Tibial artery (tissue), 4 donors: ENCODE measurements at places on chromosomes 4 and X.

DNA sequence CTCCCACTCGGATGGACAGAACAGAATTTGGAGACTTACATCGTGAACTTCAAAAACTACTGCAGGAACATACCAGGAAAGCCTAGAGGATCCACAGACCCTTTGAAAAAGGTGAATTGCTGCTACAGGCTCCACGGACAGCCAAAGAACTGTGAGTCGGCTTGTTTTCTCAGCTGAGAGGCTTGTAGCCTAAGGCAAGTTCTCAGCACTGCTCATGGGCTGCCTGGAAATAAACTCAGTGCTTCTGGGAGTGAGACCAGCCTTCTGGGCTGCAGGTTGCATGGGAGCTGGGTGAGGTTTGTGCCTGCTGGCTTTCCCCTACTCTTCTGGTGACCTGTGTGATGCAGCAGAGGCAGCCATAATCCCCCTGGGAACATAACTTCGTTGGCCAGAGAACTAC is 1397.6 kb downstream of the FAM133A start:
- DNase-seq = no peak

DNA sequence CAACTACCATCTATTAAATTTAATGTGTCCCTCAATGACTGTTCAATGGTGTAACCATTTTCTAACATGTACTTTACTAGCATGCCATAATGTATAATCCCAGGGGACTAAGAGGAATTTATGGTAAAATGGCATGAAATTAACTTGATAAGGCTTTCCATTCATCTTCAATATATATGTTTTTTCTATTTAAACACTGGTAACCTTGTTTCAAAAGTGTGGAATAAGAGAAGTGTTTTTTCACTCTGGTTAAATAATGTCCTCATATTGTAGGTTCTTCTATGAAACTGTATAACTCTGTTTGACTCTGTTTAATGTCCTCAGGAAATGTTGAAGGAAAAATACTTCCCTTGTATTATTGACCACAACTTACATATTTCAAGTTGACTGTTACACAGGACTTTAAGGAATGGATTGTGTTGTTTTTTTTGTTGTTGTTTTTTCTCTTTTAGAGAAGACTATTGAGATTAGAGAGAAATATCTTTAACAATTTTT is 113.8 kb upstream of the ARSJ start:
- no peak for DNase-seq

DNA sequence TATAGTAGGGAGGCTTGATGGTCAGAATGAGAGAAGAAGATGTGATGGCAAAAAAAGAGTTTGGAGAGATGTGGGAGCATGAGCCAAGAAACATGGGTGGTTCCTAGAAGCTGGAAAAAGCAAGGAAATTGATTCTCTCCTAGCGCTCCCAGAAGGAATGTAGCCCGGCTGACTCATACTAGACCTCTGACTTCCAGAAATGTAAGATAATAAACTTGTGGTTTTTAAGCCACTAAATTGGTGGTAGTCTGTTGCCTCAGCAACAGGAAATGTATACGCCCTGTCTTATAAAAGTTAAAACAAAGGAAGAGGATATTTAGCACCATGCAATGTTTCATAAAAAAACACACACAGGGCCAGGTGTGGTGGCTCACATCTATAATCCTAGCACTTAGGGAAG is 182.7 kb upstream of the PCDH7 start:
- DNase-seq = no peak

DNA sequence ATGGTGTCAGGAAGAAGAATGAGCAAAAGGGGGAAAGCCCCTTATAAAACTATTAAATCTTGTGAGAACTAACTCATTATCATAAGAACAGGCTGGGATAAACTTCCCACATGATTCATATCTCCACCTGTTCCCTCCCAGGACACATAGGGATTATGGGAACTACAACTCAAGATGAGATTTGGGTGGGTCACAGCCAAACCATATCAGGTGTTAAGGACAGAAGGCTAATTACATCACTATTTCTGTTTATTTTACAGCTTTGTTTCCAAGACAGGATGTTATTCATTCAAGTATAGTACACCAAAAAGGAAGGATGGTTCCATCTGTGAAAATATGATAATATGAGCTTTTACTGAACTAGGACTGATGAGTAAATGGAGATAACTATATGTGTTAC is 63.7 kb upstream of the ARSJ start:
- no peak for DNase-seq

DNA sequence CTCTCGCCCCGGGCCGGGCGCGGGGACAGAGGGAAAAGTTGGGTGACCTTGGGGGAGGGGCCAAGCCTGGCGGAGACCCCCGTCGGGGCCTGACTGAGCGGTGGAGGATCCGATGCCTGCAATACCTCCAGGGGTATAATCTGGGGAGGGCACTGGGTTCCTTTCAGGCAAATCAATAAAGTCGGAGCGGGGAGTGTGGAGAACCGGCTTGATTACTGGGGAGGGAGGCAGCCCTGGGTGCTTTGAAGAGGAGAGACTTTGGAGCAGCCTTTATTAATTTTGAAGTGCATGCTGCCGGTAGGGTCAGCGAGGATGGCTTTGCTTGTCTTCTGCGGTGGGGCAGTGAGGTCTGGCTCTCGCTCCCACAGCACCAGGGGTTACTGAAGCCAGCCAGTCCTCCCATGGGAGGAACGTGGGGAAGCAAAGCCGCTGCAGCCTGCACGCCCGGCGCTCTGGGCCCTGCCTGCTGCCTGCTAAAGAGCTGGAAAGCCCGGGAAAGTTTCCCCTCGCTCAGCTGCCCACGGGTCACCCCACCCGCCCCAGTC is 403 bp upstream of the LGI2 start:
- peak; percentile 30 for DNase-seq

DNA sequence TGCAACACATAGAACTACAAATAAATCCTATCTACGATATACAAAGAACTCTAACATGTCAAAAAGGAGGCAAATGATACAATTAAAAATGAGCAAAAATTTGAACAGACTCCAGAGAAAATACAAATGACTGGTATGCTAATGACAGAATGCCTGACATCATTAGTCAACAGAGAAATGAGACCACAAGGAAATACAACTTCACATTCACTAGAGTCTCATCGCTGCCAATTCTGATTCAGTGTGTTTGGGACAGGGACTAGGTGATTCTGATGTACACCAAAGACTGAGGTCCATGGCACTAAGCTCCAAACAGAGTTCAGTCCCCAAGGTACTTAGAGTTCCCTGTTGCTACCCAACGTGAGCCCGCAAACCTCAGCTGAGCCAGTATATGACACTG is 23.4 kb downstream of the SLC2A9 start:
- DNase-seq = no peak

- no peak for DNase-seq
Measured at GRCh38 chr4:113678641-113679040, 82.9 kb downstream of the CAMK2D start.

DNA sequence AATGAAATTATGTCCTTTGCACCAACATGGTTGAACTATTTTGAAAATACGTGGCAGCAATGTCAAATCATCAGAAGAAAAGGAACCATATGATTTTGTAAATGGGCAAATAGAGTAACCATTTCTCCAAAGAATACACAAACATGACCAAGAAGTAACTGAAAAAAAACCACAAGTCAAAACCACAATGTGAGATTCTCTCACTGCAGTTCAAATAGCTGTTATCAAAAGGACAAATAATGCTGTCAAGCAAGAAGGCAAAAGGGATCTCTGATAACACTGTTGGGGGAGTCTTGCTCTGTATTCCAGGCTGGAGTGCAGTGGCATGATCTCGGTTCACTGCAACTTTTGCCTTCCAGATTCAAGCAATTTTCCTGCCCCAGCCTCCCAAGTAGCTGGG is 280.8 kb upstream of the ZCCHC13 start:
- no peak for DNase-seq

GRCh38 chr4:112585977-112586736 is 50.6 kb downstream of the ZGRF1 start:
- DNase-seq = no peak

DNA sequence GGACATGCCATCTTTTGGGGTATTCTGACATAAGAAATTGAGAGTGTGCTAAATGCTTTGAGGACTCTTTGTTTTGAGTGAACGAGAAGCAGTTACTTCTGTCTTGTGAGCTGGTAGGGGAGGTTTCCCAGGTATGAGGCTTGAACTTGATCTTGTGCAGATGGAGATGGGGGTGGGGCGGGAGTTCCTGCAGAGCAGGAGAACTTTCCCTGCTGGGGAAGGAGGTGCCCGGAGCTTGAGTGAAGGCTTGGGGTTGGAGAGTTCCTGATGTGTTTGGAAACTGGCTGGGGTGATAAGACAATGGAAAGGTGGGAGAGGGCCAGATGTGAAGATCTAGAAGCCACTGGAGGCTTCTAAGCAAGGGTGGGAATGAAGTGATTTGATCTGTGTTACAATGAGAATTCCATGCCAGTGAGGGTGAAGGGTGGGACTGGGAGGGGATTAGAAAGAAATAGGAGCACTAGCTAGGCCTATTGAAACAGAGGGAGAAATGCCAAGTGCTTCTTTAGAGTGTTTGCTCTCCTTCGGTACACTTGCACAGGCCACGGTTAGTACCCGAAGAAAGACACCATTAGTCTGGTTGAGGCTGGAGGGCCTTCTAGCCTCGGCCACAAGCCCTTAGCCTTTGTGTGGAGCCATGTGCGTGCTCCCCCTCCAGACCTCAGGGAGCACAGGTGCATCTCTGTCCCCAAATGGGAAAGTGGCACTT is 103.5 kb upstream of the STOX2 start:
- no peak for DNase-seq

GRCh38 chr4:4763822-4764557 is 95.5 kb upstream of the MSX1 start:
- no peak for DNase-seq

- no peak for DNase-seq
Measured at GRCh38 chr4:186079694-186080093, 10.7 kb downstream of the TLR3 start.

GRCh38 chr4:82733636-82734035 is 65.0 kb downstream of the SCD5 start:
- no peak for DNase-seq

DNA sequence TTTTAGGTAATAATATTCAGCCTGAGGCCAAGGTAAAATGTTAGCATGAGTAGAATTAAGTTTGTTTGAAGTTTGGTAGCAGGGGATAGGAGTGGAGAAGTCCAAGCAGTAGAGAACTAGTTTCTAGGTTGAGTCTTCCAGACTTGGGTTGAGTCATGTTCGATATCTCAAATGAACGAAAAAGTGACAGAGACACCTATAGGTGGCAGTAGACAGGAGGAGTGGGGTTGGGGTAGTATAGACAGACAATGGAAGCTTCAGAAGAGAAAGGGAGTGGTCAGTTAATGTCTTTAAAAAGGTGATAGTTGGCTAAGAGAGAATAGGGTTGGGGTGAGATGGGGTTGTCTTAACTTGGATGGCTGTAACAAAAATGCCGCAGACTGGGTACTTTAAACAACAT is 58.7 kb upstream of the EMCN start:
- DNase-seq = no peak

DNA sequence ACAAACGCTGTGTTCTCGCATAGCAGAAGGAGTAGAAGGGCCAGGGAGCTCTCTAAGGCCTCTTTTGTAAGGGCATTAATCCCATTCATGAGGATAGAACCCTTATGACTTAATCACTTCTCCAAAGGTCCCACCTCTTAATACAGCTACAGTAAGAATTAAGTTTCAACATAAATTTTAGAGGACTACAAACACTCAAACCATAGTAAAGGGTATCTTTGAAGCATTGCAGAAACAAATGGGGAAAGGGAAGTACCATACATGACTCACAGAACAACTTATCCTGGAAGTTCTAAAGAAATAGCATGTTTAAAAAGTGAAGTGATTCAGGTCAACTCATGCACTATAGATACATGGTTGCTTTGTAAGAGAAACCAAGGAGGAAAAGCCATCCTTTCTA is 680.8 kb downstream of the RPA4 start:
- no peak for DNase-seq

DNA sequence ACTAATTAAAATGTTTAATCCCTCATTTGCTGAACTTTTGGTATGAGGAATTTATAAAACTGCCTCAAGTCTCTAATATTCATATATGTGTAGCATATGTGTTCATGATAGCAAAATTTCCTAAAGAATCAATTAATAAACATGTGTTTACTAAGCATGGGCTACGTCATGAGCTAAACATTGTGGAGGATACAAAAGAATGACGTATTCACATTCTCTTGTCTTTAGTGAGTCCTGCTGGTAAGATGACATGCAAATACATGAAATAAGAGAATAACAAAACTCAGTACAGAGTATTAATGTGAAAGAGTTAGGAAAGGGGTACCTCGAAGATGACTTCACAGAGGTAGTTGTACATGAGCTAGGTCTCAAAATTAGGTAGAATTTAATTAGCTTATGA is 121.9 kb upstream of the POF1B start:
- DNase-seq = no peak

DNA sequence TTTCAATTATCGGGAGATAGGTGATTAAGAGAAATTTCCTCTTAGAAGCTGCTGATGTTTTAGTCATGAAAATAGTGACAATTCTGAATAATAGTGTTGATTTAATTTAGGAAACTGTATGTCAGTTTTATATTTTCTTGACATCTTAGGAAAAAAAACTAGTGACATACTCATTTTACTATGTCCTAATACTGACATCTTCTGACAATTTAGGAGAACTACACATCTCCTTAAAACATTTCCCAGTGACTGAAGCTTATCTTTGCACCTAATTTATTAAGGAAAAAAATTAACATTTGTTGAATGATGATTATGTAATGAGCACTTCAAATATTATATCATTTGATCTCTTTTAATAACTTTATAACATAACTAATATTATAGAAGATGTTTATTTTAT is 42.0 kb upstream of the RBMXL3 start:
- no peak for DNase-seq

- no peak for DNase-seq
Measured at GRCh38 chr4:108831886-108832285, 69.0 kb upstream of the ETNPPL start.

- DNase-seq = no peak
Measured at GRCh38 chr4:679104-679481, 4.8 kb downstream of the MYL5 start.

GRCh38 chr4:164440199-164440598 is 313.7 kb upstream of the SMIM31 start:
- no peak for DNase-seq

- no peak for DNase-seq
Measured at GRCh38 chrX:119654112-119654531, 38.8 kb downstream of the SEPTIN6 start.

DNA sequence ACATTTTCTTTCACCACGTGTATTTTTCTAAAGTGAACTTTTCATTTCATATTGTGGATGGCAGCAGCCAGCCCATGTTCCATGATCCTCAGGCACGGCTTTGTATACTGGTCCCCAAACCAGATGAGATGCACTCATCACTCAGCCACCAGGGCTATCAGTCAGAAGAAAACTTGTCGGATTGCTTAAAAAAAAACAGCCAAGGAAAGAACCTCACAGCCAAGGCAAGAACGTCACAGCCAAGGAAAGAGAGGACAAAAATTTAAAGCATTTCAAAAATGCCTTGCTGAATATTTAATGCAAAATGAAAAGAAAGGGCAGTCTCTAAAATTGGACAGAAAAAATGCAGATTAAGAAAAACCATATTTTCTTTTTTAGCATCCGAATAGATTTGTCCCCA is 333.3 kb downstream of the PDGFC start:
- no peak for DNase-seq
